Prostate gland (tissue), 2 donors: ENCODE measurements at places on chromosomes 16 and 17.
A peak's percentile ranks its signal among the peaks of the same experiment; 100 is the strongest.

DNA sequence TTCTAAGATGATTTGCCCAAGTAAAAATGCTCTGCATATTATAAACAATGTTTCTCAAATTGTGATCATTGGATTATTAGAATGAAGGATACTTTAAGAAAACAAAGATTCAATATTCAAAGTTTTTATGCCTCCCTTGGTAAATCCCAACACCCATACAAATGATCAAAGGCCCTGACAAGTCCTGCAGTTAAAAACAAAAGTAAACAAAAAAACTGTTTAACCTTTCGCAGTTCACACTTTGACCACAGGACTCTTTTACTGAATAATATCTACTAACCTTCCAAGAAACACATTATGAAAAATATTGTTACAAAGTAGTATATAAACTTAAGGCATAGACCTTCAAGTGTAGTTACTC is 365.9 kb upstream of the ZFHX3 start:
- no peak for DNase-seq

- no peak for DNase-seq
Measured at GRCh38 chr17:7427549-7427948, 1.1 kb upstream of the SPEM3 start.

GRCh38 chr16:85767531-85767930 is 16.6 kb upstream of the C16orf74 start:
- DNase-seq, result no peak

GRCh38 chr16:4837733-4838501 is 9.2 kb downstream of the GLYR1 start:
- no peak for DNase-seq

- DNase-seq, result no peak
Measured at GRCh38 chr17:1039123-1039507, 42.2 kb downstream of the TIMM22 start.

DNA sequence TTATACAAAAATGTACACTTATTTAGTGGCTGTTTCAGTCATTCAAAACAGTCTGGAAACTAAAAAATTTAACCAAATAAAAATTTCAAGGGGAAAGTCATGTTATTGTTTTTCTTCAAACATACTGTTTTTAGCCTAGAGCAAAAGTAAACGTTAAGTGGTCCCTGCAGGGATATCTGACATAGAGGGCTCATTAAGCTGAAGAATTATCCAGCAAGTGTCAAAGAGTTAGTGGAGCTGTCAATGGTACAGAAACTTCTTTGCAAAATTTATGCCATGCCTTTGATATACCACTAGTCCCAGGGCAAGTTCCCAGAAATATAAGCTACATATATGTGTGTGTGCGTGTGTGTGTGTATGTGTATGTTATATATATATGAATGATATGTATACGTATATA is 894.2 kb downstream of the KCNJ2 start:
- no peak for DNase-seq

- no peak for DNase-seq
Measured at GRCh38 chr16:8935989-8936388, 27.7 kb downstream of the USP7 start.

DNA sequence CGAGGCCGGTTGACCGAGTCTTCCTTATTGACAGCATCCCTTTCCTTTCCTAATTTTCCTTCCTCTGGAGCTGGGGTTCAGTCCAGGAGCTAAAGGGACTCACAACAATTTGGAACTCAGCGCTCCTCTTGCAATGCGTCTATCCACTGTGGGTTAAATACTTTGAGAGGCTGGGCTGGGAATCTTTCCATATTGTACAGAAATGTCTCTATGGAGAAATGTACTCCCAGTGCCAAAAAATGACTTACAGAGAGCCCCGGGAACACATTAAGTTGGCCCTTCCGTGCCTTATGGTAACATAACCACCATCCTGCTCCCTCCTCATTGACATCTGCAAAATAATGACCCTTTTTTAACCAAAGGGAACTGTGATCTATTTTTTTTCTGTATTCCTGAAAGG is 192.8 kb downstream of the FTO start:
- no peak for DNase-seq

DNA sequence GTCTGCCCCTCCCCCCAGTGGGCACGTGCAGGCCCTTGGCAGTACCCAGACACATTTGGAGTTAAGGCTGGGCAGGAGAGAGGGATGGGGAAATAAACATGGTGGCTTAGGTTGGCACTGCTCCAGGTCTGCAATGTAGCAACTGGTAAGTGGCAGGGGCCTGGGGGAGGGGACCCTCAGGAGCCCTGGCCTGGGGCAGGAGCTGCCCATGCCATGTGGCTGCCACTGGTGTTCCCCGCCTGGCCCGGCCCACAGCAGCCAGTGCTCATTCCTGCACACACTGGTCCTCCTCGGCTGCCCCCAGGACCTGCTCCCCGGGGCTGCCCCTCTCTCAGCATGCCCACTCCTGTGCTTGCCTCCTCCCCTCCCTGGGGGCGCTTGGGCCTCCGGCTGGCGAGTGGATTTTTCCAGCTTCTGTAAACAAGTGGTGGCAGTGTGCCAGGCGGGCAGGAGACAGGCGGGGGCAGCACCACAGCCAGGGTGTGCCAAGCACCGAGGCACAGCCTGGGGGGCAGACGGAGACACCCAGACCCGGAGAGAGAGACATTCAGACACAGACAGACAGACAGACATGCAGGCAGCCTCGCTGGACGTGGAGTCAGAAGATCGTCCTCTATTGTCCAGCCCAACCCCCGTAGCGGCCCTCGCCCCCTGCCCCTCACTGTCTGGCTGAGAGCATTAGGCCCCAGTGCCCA is 9.4 kb downstream of the THRA start:
- peak; percentile 88 for DNase-seq

DNA sequence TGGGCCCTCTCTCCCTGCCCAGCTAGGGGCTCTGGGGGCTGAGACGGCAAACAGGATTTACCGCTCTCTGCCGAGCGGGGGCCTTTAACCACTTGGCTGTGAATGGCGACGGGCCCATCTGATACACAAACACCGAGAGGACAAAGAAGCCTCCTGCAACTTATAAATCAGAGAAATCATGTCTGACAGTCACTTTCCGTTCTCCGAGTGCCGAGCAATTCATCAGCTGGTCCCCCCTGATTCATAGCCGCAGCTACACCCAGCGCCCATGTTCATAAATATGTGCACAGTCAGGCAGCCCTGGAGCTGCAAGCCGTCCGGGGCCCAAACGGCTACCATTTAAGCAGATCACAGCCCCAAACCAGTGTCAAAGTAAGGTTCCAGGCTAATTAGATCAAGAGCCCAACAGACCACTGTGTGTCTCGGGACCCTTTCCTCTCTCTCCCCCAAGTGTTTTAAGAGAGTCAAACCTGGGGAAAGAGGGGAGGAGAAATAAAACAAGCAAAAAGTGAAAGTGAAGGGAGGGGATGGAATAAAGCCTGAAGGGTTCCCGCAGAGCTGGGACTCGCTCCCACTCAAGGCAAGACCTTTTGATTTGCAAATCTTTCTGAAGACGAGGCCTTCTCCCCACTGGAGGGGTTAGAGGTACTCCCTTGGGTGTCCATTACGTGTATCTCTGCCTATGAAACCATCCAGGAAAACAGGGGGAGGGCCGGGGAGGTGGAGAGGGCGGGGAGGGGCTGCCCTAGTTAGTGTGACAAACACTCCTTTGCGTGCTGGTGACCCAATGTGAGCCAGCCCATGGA is 154.7 kb downstream of the C16orf78 start:
- DNase-seq, result no peak

DNA sequence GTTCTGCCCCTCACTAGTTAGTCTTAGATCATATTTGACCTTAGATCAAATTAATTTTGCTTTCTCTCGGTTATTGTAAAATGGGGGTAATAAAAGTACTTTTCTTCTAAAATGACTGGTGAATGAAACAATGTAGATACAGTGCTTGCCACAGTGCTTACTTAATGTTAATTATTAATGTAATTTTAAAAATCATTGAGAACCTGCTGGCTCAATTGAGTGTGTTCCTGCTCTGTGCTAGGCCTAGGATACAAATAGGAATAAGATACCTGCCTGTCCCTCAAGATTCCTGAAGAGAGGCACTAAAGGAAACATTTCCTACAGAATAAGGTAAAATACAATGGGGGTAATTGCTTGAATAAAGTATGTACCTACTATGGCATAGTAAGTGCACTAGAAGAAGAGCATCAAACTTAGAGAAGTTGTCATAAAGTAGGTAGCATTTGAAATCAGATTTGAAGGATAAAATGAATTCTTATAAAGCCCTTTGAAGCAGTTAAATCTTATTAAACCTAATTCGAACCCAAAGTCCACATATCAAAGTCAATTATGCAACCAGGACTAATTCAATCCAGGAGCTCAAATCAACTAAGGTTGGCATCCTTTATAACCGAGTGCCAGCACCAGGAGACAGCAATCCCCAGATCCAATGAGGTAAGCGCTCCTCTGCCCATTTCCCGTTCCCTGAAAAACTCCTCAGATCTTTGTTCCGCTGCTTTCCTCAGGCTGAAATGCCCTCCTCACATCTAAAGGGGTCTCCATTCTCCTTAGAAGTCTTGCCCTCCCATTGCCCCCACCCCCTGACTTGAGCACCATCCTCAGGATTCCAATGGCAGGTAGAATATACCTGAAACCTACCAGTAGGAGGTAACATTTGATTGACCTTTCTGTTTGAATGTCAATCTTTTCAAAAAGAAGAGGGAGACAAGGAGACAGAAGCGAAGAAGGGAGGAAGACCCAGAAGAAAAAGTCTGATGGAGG is 2.4 kb upstream of the MED13 start:
- DNase-seq, result no peak

DNA sequence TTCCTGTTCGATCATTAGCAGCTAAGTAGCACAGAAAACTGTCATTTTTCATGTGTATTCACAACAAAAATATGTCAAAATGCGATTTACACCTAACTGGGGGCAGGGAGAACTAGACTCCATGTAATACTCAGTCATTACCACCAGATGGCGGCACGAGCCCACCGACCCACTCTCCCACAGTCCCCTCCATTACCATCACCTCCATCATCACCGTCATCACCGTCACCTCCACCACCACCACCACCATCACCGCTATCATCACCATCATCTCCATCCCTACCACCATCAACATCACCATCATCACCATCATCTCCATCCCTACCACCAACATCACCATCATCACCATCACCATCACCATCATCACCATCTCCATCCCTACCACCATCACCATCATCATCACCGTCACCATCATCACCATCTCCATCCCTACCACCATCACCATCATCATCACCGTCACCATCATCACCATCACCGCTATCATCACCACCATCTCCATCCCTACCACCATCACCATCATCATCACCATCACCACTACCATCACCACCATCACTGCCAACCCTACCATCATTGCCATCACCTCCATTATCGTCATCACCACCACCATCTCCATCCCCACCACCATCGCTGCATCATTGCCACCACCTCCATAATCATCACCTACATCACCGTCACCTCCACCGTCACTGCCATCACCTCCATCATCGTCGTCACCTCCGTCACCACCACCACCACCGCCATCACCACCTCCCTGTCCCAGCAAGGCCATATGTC is 14.4 kb downstream of the NDUFAF8 start:
- peak; percentile 37 for DNase-seq

DNA sequence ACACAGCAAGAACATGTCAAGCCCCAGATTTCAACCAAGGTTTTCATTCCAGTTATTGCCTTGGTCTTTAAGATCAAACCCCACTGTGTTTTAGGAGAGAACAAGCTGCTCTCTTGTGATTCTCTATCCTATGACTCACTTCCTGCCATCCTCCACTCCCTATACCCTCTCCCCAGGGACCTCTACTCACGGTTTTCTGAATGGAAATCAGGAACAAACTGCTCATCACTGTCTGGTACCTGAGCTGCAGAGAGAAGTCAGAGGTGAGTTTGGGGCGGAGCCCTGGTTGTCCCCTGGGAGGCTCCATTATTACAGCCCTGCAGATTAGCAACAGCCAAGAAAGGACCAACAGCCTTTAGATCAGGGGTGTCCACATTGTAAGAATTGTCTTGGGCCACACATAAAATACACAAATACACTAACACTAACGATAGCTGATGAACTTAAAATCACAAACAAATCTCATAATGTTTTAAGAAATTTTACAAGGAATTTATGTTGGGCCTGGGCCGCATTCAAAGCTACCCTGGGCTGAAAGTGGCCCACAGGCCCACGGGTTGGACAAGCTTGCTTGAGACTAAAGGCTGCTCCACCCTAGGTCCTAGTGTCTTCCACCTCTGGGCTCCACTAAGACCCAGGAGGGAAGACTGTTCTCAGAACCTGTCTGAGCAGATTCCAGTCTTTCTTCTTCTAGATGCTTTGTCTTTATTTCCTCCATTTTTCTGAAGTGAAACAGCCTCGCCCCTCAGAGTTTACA is 9.7 kb downstream of the ETV4 start:
- no peak for DNase-seq

DNA sequence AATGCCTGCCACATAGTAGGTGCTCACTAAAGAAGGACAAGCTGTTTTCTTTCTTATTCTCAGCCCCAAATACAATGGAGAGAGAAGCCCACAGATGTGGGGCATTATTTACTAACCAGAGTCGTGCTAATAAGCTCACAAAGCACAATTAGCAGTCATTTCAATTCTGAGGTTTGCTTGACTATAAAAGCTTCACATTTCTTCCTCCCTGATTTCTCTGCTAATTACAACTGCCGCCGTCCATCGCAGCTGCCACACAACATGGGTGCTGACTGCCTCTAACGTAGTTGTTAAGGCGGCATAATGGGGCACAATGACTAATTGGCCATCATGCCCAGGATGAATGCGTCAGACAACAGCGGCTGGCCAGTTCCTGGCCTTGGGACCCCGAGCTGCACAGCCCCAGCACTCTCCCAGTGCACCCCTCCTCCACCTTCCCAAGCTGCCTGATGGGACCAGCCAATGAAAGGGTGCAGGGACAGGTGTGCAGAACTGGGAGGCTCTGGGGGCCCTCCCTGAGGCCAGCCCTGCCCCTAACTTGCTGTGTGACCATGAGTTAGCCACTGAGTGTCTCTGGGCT is 109.2 kb downstream of the CCT6B start:
- no peak for DNase-seq

GRCh38 chr16:82322177-82322576 is 152.2 kb upstream of the MPHOSPH6 start:
- peak; percentile 17 for DNase-seq

- DNase-seq, result no peak
Measured at GRCh38 chr16:26240807-26241206, 549.0 kb downstream of the HS3ST4 start.

- DNase-seq, result peak; percentile 96
Measured at GRCh38 chr17:7889166-7889955, 772 bp downstream of the CHD3 start.

- DNase-seq, result no peak
Measured at GRCh38 chr16:78993346-78993745, 607.2 kb downstream of the MAF start.
